ENCODE measurements at places on chromosomes 12 and 14. TPM values are rescaled to one million over a fixed set of nuclear protein-coding genes. Genes with fewer than 3 reads are reported as not detected.

DNA sequence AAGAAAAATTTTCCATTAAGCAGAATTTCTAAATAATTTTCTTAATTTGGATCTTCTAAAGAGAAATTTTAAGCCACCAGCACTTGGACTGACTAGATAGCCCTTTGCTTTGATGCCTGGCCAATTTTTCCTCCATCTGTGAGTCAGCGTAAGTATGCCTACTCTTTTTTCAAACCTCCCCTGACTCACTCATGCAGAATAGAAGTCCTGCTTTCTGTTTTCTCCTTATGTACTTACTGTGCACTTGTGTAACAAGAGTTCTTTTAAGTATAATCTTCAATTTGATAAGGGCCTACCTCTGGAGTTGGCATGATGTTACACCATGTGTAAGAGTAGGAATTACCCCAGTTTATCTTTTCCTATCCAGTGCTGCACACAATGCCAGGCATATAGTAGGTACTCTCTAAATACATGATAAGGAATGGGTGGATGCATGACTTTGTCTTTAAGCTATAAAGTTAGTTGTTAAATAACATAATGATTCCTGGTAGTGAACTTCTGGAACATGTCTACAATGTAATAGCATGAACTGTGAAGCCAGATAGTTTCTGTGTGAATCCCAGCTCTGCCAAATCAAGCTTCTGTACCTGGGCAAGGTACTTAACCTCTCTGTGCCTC, 329.6 kb downstream of the TMTC2 start:
- peak; percentile 31 for DNase-seq

GRCh38 chr14:28412077-28412476, 354.5 kb upstream of the FOXG1 start:
- no peak for DNase-seq

GRCh38 chr12:67925552-67925951, 63.7 kb upstream of the IFNG-AS1 start:
- DNase-seq: no peak

Gene DPF3
- 5.3 TPM for total RNA-seq

GRCh38 chr12:57110104-57111030, 795 bp downstream of the STAT6 start:
- DNase-seq: no peak

Measured in occipital lobe (tissue), 3 donors.